ENCODE measurements at places on chromosomes 11 and 22. TPM values are rescaled to one million over a fixed set of nuclear protein-coding genes. Genes with fewer than 3 reads are reported as not detected.

OR4A47 gene
- total RNA-seq = not detected

C22orf31 gene
- not detected for total RNA-seq

OR51B2 gene
- 0.78 TPM for total RNA-seq

CRYBA4 gene
- total RNA-seq = not detected

LGALS1 gene
- total RNA-seq = 119 TPM

KRTAP5-9 gene
- not detected for total RNA-seq

WNT7B gene
- 6.6 TPM for total RNA-seq

NUCB2 gene
- 69.7 TPM for total RNA-seq

GSTT2B gene
- total RNA-seq = 4.1 TPM

CCDC15 gene
- 2.5 TPM for total RNA-seq

SCN4B gene
- 12.2 TPM for total RNA-seq

CARD18 gene
- not detected for total RNA-seq

ADM2 gene
- total RNA-seq = not detected

C11orf52 gene
- not detected for total RNA-seq

DEPDC7 gene
- 3.1 TPM for total RNA-seq

ANKK1 gene
- total RNA-seq = not detected

ST14 gene
- total RNA-seq = not detected

RFPL1 gene
- total RNA-seq = not detected

OR51I1 gene
- total RNA-seq = not detected

MAML2 gene
- 4.8 TPM for total RNA-seq

MFNG gene
- total RNA-seq = 3.9 TPM

OPCML gene
- 65.5 TPM for total RNA-seq

HTR3A gene
- 0.31 TPM for total RNA-seq

AKIP1 gene
- 25.7 TPM for total RNA-seq

P2RY2 gene
- not detected for total RNA-seq

PIM3 gene
- 13.1 TPM for total RNA-seq

TRMT2A gene
- total RNA-seq = 25.9 TPM

FREY1 gene
- total RNA-seq = 1.4 TPM

TRAF6 gene
- total RNA-seq = 16.5 TPM

DCDC1 gene
- 1.2 TPM for total RNA-seq

IGLL1 gene
- not detected for total RNA-seq

SEC14L2 gene
- total RNA-seq = 9.5 TPM

DUSP8 gene
- 5.6 TPM for total RNA-seq

NFAM1 gene
- 0.62 TPM for total RNA-seq

MSANTD4 gene
- 67.1 TPM for total RNA-seq

ROBO4 gene
- total RNA-seq = 3.6 TPM

PRCP gene
- total RNA-seq = 29.8 TPM

MYO18B gene
- 0.31 TPM for total RNA-seq

OR51L1 gene
- not detected for total RNA-seq

OR8A1 gene
- not detected for total RNA-seq

SCGB1A1 gene
- total RNA-seq = not detected

GGT1 gene
- total RNA-seq = 2.2 TPM

NLRP14 gene
- 0.94 TPM for total RNA-seq

PPP2R5B gene
- total RNA-seq = 22.8 TPM

KCNJ5 gene
- 1.6 TPM for total RNA-seq

Data from occipital lobe (tissue), 3 donors.